Right ventricle myocardium inferior (tissue), 1 donor: ENCODE measurements at places on chromosomes 5 and 9.

GRCh38 chr5:168674893-168675482, 95.8 kb upstream of the PANK3 start:
- no peak for DNase-seq

- no peak for DNase-seq
Measured at GRCh38 chr5:93407454-93407853, 173.6 kb downstream of the NR2F1-AS1 start.

DNA sequence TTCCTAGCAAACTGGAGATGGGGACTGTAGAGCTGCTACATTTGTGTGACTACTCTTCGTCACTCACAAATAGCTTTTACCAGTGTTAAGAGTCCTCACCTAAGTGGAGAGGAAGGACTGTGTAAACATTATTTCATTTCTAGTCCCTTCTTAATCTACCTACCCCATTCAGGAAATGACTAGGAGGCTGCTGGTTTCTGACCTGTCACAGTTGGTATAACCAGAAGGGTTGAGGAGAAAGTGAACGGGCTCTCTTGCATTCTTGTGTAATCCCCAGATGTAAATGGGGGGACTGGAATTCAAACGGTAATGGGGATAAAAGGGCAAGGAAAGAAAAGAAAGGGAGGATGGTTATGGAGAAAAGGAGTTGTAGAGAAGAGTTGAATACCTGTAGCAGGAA, 35.4 kb upstream of the BNIP1 start:
- DNase-seq, result no peak

DNA sequence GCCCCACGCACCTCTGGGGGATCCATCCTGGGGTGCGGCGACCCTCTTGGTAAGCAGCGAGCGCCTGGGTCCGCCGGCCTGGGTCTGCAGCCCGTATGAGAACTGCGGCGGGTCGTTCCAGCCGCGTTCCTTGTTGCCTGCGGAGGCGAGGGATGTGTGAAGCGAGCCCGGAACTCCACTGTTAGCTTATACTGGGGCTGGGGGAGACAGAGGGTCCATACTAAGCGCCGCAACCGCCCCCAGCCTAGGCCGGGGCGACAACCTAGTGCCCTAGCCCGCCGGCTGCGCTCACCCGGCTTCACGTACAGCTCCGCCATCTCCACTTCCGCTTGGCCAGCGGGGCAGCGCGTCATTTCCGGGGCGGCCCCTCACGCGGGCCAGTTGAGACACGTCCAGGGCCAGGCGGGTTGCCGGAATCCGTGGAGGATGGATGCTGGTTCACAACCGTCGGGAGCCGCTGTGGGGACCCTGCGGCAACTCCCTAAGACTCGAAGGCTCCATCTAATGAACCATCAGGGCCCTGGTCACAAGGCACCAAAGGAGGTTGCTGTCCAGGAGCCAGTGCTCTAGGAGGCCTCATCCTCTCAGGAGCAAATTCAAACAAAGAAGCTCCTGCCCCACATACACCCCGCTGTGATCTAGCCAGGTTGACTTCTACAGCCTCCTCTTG, at the start of gene SRA1:
Gene SRA1 (minus strand): TSS at position 338 of the 670 bp plus-strand sequence. CDS start 21 bp downstream, at position 317.
- DNase-seq, result peak; percentile 98

DNA sequence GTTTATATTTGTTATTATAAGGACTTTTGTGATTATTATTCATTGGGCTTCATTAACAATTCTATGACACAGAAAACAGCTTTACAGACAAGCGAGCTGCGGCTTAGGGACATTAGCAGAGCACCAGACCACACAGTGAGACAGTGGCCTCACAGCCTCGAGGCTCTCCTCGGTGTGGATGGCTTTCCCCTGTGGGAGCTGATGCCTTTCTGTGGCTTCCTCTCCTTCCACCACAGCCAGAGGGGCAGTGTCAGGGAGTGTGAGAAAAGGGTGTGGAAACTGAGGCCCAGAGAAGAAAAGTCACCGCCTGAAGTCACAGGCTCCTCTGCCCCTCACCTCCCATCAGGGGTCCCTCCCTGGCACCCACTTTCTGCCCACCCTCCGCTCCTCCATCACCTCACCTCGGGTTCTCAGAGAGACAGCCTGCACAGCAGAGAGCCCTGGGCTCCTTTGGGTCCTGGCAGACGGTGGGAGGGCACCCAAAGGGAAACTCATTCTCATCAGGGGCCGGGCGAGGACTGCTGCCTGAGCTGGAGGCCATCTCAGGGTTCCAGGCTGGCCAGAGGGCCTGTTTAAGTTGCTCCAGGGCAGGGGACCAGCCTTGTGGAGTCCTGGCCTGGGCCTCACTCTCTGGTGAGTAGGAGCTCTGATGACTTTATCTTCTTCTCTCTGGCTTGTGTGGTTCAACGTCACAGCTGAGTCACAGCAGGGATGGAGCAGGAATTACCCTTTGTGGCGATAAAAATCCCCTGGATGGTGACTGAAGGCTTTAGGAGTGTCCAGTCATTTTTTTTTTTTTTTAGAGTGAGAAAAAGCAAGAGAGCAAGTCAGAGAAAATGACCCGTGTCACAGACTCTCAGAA, 830 bp downstream of the TRAF1 start:
- no peak for DNase-seq

DNA sequence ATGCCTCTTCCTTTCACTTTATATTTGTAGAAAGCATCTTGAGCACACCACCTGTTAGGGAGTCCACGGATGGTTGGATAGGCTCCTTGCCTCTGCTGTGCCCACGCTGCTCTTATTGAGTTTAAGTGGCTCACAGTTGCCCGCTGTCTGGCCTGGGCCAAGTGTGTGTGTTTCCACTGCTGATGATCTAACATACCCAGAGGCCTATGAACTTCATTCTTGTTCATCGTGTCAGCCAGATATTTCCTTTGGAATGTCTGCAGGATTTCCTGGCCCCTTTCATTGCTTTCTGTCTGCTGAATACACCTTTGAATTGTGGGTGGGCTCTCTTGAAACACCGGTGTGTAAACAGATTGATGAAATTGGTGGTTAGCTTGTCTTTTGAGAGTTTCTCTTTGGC, 46.6 kb downstream of the MVB12B start:
- no peak for DNase-seq

- DNase-seq, result no peak
Measured at GRCh38 chr5:173963182-173963838, 25.7 kb upstream of the C5orf47 start.

DNA sequence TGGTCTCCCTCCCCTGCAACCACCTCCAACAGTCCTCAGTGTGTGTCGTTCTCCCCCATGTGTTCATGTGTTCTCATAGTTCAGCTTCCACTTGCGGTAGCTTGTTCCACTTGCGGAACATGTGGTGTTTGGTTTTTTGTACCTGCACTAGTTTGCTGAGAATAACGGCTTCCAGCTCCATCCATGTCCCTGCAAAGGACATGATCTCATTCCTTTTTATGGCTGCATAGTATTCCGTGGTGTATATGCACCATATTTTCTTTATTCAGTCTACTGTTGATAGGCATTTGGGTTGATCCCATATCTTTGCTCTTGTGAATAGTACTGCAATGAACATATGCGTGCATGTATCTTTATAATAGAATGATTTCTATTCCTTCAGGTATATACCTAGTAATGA, 43.0 kb upstream of the ZFYVE16 start:
- DNase-seq, result no peak

- DNase-seq, result no peak
Measured at GRCh38 chr9:126538550-126538949, 75.2 kb upstream of the LMX1B start.

DNA sequence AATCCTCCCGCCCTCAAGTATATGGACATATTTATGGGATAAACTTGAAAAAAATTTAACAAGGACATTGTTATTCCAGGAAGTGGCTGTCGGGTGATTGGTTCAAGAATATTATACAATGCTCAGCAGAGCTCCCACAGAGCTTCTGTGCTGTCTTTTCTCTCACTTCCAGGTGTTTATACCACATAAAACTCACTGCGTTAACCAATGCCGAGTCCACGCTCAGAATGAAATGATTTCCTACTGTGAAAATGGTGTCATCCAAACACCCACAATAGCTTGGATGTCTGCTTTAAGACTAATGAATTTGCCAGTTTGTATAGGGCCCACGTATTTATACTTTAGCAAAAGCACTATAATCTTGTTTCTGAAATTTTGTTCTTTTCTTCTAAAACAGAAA, 368.2 kb downstream of the NDUFS4 start:
- DNase-seq, result no peak

GRCh38 chr9:125650271-125650737, 56.7 kb downstream of the MAPKAP1 start:
- no peak for DNase-seq

GRCh38 chr5:32571128-32571527, 14.2 kb upstream of the SUB1 start:
- no peak for DNase-seq

GRCh38 chr5:67976891-67977601, 238.5 kb upstream of the PIK3R1 start:
- DNase-seq, result no peak

- DNase-seq, result no peak
Measured at GRCh38 chr5:114702136-114702535, 340.3 kb downstream of the KCNN2 start.

- DNase-seq, result no peak
Measured at GRCh38 chr9:99721898-99722297, 99.8 kb upstream of the NR4A3 start.

GRCh38 chr9:107337676-107338590, 54.9 kb downstream of the RAD23B start:
- DNase-seq, result no peak
